ENCODE measurements at places on chromosomes 16 and 17. TPM values are rescaled to one million over a fixed set of nuclear protein-coding genes. Genes with fewer than 3 reads are reported as not detected.

CDH15 gene
- 0.31 TPM for total RNA-seq

WSCD1 gene
- total RNA-seq, result 14.5 TPM

ITGAD gene
- total RNA-seq, result 0.13 TPM

GAST gene
- not detected for total RNA-seq

BCAR1 gene
- 123 TPM for total RNA-seq

PRR35 gene
- total RNA-seq, result 1.8 TPM

CHST4 gene
- not detected for total RNA-seq

ASIC2 gene
- 2.9 TPM for total RNA-seq
